ENCODE measurements at places on chromosomes 6 and 20. TPM values are rescaled to one million over a fixed set of nuclear protein-coding genes. Genes with fewer than 3 reads are reported as not detected.
A peak's percentile ranks its signal among the peaks of the same experiment; 100 is the strongest.

GRCh38 chr6:6699741-6700367 is 111.3 kb downstream of the LY86 start:
- H3K27me3 ChIP-seq = peaks cover 17% of the 10 kb centered on the region
- H3K27ac ChIP-seq = no peak overlapping the region
- no peak for DNase-seq

ANKRD66 gene
- total RNA-seq = not detected

DNA sequence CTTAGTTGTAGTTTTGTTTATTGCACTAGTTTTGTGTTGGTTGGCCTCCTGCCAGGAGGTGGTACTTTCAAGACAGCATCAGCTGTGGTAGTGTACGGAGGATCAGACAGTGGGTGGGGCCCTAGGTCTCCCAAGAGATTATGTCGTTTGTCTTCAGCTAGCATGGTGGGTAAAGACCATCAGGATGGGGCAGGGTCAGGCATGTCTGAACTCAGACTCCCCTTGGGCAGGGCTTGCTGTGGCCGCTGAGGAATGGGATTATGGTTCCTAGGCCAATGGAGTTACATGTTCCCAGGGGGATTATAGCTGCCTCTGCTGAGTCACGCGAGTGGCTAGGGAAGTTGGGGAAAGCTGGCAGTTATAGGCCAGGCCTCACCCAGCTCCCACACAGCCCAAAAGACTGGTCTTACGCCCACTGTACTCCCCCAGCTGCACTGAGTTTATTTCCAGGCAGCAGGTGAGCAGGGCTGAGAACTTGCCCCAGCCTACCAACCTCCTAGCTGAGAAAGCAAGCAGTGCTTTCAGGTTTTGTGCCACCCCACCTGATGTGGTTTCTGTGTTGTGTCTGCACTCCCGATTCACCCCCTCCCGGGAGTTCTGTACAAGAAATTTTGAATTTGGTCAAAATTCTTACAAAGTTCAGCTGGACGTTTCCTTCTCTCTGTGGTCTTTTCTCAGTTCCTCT is 24.7 kb downstream of the ZSCAN31 start:
- no peak overlapping the region for H3K4me3 ChIP-seq
- no peaks in the 10 kb centered on the region for H3K27me3 ChIP-seq
- DNase-seq = no peak
- peak overlapping the region; percentile 58 for H3K27ac ChIP-seq
- peaks cover 23% of the 10 kb centered on the region for H3K4me1 ChIP-seq

- no peak overlapping the region for H3K27ac ChIP-seq
- no peak overlapping the region for H3K4me3 ChIP-seq
- H3K36me3 ChIP-seq = no peaks in the 10 kb centered on the region
- no peaks in the 10 kb centered on the region for H3K27me3 ChIP-seq
Measured at GRCh38 chr20:6515261-6515660, 252.2 kb upstream of the BMP2 start.

DNA sequence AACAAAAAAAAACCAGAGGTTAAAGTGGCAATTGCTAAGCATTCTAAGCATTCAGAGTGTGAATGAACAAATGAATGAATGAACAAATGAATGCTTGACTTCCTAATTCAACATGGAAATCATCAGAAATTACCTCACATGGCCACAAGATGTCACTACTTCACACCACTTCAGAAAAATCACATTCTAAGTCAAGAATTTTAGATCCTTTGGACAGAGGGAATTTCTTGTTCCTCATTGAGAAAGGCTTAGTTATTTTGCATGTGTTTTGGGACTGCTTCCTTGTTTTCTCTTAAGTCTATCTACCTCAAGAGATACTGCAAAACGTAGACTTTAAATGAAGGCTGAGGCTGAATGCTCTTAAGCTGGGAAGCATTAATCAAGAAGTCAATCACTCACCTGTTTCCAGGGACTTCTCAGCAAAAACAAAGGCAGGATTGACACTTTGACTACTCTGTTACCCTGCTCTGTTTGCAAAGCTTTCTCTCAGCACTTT is 120.2 kb downstream of the MBOAT1 start:
- no peaks in the 10 kb centered on the region for H3K27me3 ChIP-seq
- no peaks in the 10 kb centered on the region for H3K36me3 ChIP-seq
- peak overlapping the region; percentile 93 for H3K27ac ChIP-seq
- H3K4me1 ChIP-seq = peaks cover 18% of the 10 kb centered on the region
- DNase-seq = no peak

GRCh38 chr6:149196091-149196490 is 121.4 kb upstream of the TAB2 start:
- H3K4me1 ChIP-seq = peaks cover under 1% of the 10 kb centered on the region
- no peak for DNase-seq

DNA sequence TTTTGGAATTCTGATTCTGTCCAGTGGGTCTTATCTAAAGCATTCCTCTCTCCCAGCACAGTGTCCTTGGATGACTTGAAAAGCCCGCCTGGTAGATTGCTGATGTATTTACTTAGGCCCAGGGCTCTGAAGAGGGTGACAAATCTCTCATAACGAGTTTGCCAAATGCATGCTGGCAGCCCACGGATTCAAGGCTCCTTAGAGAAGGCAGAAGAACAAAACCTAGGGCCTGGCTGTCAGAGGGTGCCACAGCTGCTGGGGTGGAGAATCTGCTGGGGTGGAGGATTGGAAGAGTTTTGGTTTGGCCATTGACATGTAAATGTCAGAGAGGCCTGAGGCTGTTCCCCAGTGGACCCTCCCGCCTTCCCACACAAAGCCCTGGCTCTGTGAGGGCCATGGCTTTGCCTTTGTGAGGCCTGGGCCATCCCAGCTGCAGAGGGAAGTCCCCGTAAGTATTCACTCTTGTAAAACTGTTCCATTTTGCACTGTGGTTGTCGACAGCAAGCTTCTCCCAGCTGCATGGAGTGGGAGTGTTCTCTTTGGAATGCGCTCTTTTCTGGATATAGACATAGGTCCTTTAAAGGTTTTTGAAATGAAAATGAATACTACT is 50.3 kb downstream of the ANKRD6 start:
- H3K36me3 ChIP-seq = no peaks in the 10 kb centered on the region
- H3K4me3 ChIP-seq = peak overlapping the region; percentile 39
- DNase-seq = peak; percentile 82
- no peaks in the 10 kb centered on the region for H3K27me3 ChIP-seq
- peak overlapping the region; percentile 96 for H3K27ac ChIP-seq
- H3K4me1 ChIP-seq = peaks cover 39% of the 10 kb centered on the region

PRL gene
- not detected for total RNA-seq

SMOC2 gene
- 3.9 TPM for total RNA-seq

GRCh38 chr20:53216856-53217576 is 244.9 kb downstream of the TSHZ2 start:
- peaks cover 22% of the 10 kb centered on the region for H3K27me3 ChIP-seq
- no peak overlapping the region for H3K27ac ChIP-seq
- DNase-seq = peak; percentile 95
- peaks cover 19% of the 10 kb centered on the region for H3K36me3 ChIP-seq
- peak overlapping the region; percentile 49 for H3K4me3 ChIP-seq
- H3K4me1 ChIP-seq = peaks cover 38% of the 10 kb centered on the region

DNA sequence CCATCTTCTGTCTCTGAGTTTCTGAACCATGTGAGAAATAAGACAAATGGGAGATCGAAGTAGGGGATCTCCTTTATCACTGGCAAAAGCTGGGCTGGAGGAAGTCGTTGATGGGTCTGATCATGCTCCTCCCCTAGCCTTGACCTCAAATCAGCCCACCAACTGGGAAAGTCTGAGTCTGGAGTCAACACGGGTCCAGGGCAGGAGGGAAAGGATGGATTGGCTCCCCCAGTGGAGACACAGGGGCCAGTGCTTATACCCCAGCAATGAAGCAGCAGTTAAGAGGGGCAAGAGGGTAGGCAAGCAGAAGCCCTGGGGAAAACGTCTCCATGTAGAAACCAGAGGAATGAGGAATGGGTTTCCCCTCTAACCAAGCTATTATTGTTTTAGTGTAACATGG is 152.6 kb downstream of the TBC1D7 start:
- no peaks in the 10 kb centered on the region for H3K36me3 ChIP-seq
- peak overlapping the region; percentile 1 for H3K27ac ChIP-seq
- no peaks in the 10 kb centered on the region for H3K27me3 ChIP-seq
- H3K4me1 ChIP-seq = peaks cover 45% of the 10 kb centered on the region
- no peak overlapping the region for H3K4me3 ChIP-seq

Measured in WTC11 (cell line).